GM12878 (cell line): ENCODE measurements at places on chromosomes 1 and 21. TPM values are rescaled to one million over a fixed set of nuclear protein-coding genes. Genes with fewer than 3 reads are reported as not detected.

DNA sequence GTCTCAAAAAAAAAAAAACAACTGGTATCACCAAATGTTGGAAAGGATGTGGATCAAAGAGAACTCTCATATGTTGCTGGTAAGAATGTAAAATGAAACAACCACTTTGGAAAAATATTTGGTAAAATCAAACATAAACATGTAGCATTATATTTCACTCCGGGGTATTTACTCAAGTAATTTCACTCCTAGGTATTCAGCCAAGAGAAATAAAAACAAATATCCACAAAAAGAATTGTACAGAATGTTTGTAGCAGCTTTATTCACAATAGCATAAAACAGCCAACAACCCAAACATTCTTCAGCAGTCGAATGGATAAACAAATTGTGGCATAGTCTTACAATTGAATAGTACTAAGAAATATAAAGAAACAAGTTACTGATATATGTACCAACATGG lies 32.4 kb upstream of the ZSWIM5 start:
- DNase-seq, result no peak

DNA sequence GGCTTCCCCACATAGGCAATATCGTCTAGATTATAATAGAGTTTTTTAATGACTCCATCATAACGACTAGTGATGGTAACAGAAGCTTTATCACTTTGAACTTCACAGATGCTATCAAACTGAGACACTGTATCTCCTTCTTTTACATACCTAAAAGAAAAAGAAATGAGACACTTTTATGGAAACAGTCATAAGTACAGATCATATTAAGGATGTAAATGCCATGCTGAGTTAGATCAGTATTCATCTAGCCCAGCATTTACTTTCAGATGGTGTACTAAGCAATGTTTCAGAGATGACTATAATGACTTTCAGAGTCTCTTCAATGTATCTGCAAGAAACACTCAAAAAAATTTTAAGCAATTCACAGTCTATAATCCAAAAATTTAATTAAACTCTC lies 18.9 kb downstream of the DBT start:
- DNase-seq, result no peak

Gene TPTE
- not detected in 2 replicates for total RNA-seq

Gene LEPR
- total RNA-seq, result 1.2 TPM in 2 replicates

Gene BRDT
- not detected in 2 replicates for total RNA-seq
